Activated CD4-positive, alpha-beta T cell treated with anti-CD3 and anti-CD28 coated beads, Interleukin-2, Interleukin-6, amounts not matched to agents 100 ng/mL and 50 ng/mL, durations not matched to agents 16 hours and 8 hours (primary cell): ENCODE measurements at places on chromosomes 13 and 19.
A peak's percentile ranks its signal among the peaks of the same experiment; 100 is the strongest.

GRCh38 chr13:69108486-69108885 lies 999.1 kb upstream of the ATXN8OS start:
- DNase-seq: no peak

DNA sequence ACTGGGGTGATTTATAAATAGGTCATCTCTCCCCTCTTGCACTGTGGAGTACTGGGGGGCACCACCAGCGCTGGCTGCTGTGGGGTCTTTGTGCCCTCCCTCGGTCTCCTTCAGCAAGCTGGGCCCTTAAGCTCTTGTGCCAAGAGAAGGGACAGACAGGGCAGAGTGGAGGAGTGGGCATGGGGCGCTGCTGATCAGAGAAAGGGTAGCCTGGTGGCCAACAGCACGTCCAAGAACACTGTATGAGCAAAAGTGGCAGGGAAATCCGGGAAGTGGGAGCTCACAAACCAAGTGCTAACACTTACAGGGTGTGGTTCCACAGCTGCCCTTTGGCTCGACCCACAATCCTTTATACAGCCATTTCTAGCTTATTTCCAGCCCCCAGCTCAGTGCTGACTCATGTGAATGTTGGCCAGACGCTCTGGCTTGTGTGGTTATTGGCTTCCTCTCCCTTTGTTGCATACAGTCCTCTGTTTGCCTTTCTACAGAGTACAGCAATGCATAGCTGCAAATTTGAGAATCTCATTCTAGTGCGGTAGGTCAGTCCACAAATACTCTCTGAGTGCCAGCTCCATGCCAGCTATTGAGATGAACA lies 298.8 kb downstream of the SHISA2 start:
- peak; percentile 48 for DNase-seq

- DNase-seq: no peak
Observed at GRCh38 chr13:30736461-30737320, 1.3 kb downstream of the ALOX5AP start.

DNA sequence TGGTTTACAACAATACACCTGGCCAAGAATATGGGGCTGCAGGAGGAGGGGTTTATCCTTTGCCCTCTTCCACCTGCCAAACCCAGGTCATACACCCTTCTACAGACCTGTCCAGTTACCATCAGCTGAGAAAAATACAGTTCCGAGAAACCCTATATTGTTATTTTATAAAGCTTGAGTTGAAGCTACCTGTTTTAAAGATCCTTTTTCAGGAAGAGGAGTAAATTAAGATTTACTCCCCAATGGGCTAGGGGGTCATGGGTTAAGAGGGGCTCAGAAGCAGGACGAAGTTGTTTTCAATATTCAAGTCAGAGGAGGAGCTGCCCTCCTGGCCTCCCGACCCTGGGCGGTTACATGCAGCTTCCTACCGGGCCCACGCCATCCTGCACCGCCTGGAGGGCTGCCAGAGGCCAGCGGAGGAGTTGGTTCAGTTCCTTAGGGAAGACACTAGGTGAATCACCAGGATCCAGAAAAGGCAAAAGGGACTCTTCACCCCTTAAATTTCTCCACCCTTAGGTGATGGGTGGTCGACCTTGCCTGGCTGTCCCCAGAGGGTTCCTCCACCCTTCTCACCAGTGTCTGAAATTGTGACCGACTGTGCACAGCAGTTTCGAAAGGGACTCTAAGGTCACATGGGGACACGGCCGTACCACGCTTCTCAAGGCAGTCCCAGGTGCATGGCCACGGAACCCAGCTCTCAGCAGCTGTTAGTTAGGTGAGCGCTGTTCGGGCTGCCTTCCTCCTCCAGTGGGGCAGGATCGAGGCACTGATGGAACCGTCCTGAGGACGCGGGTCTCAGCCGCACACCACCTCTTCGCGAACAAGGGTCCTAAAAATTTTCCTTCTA lies 1.2 kb downstream of the GJB2 start:
- no peak for DNase-seq

DNA sequence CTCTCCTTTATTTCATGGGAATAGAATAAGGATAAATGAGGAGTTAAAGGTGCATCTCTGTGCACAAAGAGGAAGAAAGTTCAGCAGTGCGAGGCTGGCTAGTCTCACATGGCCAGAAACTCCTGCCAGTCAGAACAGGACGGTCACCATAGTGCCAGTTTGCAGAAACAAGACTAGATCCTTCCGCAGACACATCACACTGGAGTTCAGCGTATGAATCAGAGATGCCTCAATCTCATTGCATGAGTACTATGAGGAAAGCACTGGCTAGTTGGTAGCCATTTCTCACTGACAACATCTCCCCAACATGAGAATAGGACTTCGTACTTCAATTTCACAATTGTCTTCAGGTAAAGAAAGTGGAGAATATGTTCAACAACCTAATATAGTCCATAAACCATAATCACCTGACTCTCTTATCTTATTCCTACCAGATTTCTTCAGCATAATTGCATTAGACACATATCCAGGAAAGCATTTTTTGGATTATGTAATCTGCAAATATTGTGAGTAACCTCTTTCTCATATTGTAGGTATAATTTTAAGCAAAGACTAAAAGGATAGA lies 34.9 kb downstream of the RXFP2 start:
- no peak for DNase-seq

GRCh38 chr19:28468701-28469459 lies 744.1 kb downstream of the UQCRFS1 start:
- DNase-seq: no peak

- DNase-seq: no peak
Observed at GRCh38 chr13:48273346-48273745, 30.2 kb upstream of the RB1 start.

- DNase-seq: no peak
Observed at GRCh38 chr13:24036115-24036514, 124.4 kb upstream of the SPATA13 start.

DNA sequence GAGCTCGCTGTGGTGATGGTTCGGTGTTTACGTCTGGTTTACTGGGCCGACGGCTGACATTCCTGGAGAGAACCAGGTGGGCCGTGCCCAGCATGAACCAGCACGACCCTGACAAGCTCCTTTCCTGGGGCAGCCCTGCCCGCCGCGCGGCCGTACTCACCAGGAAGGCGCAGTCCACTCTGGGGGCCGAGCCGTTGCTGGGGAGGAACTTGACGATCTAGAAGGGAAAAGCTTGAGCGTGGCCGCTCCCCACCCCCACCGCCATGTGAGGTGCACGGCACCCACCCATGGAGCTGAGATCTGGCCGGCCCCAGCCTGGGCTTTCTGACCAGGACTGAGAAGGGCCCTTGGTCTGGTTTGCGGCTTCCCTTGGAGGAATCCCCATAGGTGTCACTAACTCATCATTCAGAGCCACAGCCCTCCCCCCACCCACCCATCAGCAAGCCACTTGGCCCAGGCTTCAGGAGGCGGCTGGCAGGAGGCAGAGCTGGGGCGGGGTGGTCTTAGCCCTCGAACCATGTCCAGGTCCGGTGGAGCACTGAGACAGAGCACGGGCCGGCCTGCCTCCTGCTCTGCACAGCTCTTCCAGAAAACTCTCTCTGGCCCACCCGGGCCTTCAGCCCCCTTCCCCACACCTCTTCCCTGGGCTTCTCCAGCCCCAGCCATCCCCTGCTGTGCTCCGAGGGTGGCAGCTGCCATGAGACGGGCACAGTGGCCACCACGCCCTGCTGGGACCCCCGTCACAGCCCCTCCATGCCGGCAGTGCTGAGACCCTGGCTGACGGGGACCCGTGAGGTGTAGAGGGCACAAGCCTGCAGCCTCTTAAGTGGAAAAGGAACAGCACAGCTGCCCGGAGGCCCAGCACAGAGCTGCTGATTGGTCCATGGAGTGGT lies 6.2 kb downstream of the ATP4B start:
- DNase-seq: no peak

- DNase-seq: no peak
Observed at GRCh38 chr13:73162912-73163911, 104.4 kb downstream of the KLF5 start.

- no peak for DNase-seq
Observed at GRCh38 chr13:42524487-42525034, 49.4 kb upstream of the TNFSF11 start.

- no peak for DNase-seq
Observed at GRCh38 chr13:109010912-109011311, 381.5 kb downstream of the MYO16 start.

GRCh38 chr13:53050151-53050550 lies 21.5 kb downstream of the OLFM4 start:
- DNase-seq: no peak

GRCh38 chr19:30626626-30626966 lies 254.4 kb downstream of the ZNF536 start:
- DNase-seq: no peak

DNA sequence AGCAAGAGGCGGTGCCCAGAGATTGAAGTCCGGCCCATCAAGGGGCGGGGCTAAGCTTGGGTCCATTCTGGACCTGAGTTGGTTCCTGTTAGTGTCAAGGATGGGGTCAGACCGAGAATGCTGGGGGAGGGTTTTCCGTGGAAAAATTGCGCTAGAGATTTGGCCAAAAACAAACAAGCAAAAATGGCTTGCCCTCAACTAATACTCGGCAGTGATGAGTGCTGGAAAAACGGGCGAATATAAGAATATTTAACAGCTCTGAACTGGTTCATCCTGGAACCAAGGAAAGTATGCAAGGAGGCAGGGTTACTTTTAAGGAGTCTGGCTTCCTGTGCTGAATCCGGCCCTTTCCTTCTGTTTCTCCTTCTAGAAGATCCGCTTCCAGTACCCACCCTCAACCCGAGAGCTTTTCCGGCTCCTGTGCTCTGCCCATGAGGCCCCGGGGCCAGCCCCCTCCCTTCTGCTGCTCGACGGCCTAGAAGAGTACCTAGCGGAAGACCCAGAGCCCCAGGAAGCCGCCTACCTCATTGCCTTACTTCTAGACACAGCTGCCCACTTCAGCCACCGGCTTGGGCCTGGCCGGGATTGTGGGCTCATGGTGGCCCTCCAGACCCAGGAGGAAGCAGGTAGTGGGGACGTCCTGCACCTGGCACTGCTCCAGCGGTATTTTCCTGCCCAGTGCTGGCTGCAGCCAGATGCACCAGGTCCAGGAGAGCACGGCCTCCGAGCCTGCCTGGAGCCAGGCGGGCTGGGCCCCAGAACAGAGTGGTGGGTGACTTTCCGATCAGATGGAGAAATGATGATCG lies 880 bp downstream of the SWSAP1 start:
- DNase-seq: peak; percentile 86

DNA sequence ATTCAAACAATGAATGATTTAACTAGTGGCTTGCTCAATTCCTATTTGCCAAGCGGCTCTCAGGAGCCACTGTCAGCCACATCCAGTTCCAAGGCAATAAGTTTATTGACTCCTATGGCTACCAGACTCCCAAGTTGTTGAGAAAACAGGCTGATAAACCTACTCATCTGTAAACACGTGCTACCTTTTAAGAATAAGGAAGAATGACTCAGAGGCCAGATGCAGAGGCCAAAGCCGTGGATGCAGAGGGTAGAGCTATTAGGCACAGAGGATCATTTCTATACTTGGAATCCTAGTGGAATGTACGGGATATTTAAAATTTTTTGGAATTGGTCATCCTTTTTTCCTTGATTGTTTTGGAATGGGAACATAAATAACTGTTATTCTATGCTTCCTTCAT lies 1921.1 kb downstream of the OLFM4 start:
- no peak for DNase-seq

DNA sequence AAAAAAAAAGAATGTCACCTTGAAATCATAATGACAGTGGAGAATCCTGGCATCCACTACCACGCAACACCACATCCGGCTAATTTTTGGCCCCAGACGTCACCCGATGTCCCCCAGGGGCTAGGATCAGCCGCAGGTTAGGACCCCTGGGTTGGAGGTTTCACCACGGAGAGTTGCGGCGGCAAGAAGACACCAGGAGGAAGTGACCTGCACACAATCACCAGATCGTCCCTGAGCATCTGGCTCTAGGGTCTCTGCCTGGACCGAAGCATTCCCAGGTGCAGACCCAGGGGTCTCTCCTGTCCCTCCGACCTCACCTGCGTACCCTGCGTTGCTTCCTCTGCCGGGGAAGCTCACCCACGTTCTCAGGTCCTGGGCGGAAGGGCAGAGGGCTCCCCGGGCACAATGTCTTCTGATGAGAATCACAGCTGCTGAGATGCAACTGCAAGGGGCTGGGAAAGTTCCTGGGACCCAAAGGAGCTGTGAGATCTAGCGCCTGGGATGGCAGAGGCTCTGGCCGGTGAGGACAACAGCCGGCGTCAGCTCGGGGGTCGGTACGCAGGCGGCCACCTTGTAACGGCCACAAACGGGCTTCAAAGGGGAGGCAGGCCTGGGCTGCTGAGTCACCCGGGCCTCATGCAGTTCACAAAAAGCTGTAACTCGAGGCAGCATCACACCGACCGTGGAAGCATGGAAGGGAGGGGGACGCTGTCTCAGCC lies 111.2 kb downstream of the GADD45B start:
- DNase-seq: no peak

DNA sequence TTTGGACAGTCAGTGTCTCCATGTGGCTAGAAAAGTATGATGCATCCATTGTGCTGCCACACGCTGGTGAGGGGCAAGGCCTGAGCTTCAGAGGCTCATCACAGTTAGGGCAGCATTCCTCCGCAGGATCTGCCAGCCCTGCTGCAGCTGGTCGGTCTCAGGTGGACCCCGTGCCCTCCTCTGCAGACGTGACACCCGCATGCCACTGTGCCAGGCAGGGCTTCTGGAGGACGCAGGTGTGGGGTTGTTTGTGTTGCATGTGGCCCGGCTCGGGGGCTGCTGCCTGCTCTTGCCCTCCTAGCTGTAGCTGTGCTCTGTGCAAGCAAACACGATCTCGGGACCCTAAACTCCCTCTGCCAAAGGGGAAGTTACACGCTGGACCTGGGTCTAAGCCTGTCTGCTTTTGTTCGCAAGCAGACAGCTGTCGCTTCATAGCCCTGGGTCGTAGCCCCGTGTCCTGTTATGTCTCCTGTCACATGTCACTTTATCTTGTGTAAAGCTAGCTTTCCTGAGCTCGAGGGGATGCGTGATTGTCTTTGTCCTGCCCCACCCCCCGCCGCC lies 45.3 kb downstream of the SLC7A9 start:
- DNase-seq: no peak
